ENCODE measurements at places on chromosomes 2 and 18.

DNA sequence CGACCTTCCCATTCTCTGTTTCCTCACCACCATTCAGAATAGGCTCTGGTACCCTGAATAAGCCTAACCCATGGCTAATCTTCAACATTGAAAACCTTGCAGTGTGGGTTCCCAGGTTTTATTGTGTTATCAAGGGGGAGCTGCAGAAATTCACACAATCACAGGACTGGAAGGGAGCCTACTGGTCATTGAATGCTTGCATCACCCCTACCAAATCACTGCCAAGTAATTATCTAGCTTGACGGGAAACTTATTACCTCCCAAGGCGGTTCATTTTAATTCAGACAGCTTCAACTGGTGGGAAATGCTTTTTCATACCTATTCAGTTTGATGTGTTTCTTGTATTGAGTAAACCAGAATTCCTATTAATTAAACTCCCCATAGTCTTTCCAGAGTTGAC is 33.6 kb upstream of the EFEMP1 start:
- no peak overlapping the region for H3K27ac ChIP-seq
- H3K36me3 ChIP-seq, result no peaks in the 10 kb centered on the region
- no peak for DNase-seq
- H3K4me3 ChIP-seq, result no peak overlapping the region
- H3K27me3 ChIP-seq, result no peaks in the 10 kb centered on the region
- H3K4me1 ChIP-seq, result no peaks in the 10 kb centered on the region

DNA sequence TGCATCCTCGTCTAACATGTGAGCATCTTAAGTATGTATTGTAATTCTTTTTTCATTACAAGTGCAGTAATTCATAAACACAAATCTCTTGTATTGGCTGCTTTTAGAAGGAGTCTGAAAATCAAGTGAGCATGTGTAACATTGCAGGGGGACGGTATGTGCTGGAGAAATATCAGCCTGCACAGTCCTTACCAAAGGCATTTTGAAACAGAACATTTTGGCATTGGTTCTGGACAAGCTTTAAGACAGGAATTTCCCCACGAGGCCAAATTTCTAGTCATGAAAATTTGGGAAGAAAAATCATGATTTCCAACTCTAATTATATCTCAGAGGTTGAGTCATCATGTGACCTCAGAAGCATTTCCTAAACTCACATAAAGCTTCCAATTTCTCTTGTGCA is 24.7 kb upstream of the NRP2 start:
- H3K36me3 ChIP-seq, result no peaks in the 10 kb centered on the region
- DNase-seq, result no peak
- no peak overlapping the region for H3K27ac ChIP-seq
- no peak overlapping the region for H3K4me3 ChIP-seq
- peaks cover 10% of the 10 kb centered on the region for H3K4me1 ChIP-seq

DNA sequence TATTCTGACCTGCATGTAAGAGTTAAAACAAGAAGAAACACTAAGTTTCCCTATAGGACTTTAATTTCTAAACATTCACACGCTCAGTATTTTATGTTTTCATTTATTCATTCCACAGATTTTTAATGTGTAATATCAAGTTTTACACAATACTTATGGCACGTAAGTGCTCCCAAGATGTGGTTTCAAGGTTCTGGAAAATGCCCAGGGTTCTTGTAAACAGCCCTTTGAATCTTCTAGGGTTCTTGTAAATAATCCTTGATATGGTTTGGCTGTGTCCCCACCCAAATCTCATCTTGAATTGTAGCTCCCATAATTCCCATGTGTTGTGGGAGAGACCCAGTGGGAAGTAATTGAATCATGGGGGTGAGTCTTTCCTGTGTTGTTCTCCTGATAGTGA is 383.0 kb downstream of the TXNL1 start:
- DNase-seq, result no peak
- H3K36me3 ChIP-seq, result no peaks in the 10 kb centered on the region
- no peak overlapping the region for H3K4me3 ChIP-seq
- H3K27me3 ChIP-seq, result no peaks in the 10 kb centered on the region
- H3K4me1 ChIP-seq, result no peaks in the 10 kb centered on the region

DNA sequence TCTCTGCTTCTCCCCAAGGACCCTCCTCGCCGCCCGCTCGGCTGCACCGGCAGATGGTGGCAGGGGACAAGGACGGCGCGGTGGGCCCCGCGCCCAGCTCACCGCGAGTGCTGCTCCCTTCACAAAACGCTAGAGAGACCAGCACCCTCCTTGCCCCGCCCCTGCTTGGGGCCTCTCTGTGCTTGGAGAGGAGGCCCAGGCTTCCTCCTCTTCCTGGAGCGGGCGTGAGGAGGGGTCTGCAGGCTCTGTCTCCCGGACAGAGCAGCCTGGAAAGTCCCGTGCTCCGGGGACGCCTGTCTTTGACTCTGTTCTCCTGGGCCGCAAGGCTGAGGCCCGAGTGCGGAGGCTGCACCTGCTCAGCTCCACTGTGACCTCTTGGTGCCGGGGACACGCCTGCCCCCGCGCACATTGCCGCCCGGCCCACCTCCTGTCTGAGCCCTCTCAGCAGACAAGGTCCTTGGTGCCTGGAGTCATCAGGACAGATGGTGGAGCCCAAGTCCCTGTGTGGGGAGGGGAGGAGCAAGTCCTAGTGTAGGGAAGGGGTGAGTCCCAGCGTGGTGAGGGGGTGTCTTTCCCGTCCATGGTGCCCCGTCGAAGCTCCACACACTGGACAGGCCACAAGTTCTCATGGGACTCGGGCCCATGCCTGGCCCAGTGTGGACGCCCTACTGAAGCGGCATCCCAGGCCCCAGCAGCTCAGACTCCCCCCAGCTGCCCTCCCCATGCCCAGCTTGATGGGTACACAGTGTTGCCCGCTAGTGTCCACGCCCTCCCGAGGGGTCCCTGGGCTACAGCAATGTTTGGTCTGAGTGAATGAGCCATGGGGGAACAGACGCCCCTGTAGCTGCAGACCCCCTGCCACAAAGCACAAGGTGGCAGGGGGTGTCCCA is 33.8 kb downstream of the RTP5 start:
- no peak overlapping the region for H3K4me3 ChIP-seq
- H3K36me3 ChIP-seq, result peaks cover 2% of the 10 kb centered on the region
- no peak for DNase-seq

GRCh38 chr2:19178175-19178574 is 180.2 kb downstream of the OSR1 start:
- H3K4me1 ChIP-seq, result no peaks in the 10 kb centered on the region
- H3K27ac ChIP-seq, result no peak overlapping the region
- no peaks in the 10 kb centered on the region for H3K27me3 ChIP-seq
- H3K36me3 ChIP-seq, result no peaks in the 10 kb centered on the region
- no peak overlapping the region for H3K4me3 ChIP-seq

- no peaks in the 10 kb centered on the region for H3K27me3 ChIP-seq
- DNase-seq, result no peak
- no peak overlapping the region for H3K4me3 ChIP-seq
- H3K27ac ChIP-seq, result no peak overlapping the region
- no peaks in the 10 kb centered on the region for H3K36me3 ChIP-seq
- no peaks in the 10 kb centered on the region for H3K4me1 ChIP-seq
These were observed 309.5 kb downstream of the SATB2 start for GRCh38 chr2:199148076-199148845.

DNA sequence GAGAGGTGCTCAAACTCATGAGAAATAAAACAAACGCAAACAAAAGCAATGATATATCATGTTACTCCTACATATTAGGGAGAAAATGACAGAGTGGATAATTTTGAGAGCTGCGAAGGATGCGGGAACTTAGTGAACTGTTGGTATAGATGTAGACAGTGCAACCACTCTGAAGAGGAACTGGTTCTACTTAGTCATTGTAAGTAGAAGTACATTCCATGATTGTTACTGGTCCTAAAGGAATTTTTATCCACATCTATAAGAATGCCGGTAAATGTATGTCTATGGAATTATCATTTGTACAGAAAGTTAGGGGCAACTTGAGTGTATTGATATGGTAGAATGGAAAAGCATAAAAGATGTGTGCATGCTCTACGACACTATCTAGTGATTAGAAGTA is 1238.4 kb downstream of the LRP1B start:
- H3K27me3 ChIP-seq, result no peaks in the 10 kb centered on the region
- H3K4me1 ChIP-seq, result no peaks in the 10 kb centered on the region
- H3K4me3 ChIP-seq, result no peak overlapping the region

- DNase-seq, result no peak
- no peak overlapping the region for H3K4me3 ChIP-seq
- no peaks in the 10 kb centered on the region for H3K4me1 ChIP-seq
- no peak overlapping the region for H3K27ac ChIP-seq
- no peaks in the 10 kb centered on the region for H3K27me3 ChIP-seq
- H3K36me3 ChIP-seq, result no peaks in the 10 kb centered on the region
These were observed 43.3 kb downstream of the FER1L5 start for GRCh38 chr2:96685577-96686459.

- peak overlapping the region; percentile 58 for H3K27ac ChIP-seq
- H3K4me3 ChIP-seq, result peak overlapping the region; percentile 58
- no peaks in the 10 kb centered on the region for H3K36me3 ChIP-seq
- no peak for DNase-seq
- peaks cover 88% of the 10 kb centered on the region for H3K4me1 ChIP-seq
- no peaks in the 10 kb centered on the region for H3K27me3 ChIP-seq
These were observed 5.9 kb downstream of the NFATC1 start for GRCh38 chr18:79401494-79402208.

- peak overlapping the region; percentile 44 for H3K27ac ChIP-seq
- peaks cover 34% of the 10 kb centered on the region for H3K4me1 ChIP-seq
- H3K4me3 ChIP-seq, result no peak overlapping the region
- no peak for DNase-seq
- H3K27me3 ChIP-seq, result no peaks in the 10 kb centered on the region
- H3K36me3 ChIP-seq, result peaks cover 3% of the 10 kb centered on the region
These were observed 30.6 kb downstream of the MAPRE2 start for GRCh38 chr18:35071819-35072247.

DNA sequence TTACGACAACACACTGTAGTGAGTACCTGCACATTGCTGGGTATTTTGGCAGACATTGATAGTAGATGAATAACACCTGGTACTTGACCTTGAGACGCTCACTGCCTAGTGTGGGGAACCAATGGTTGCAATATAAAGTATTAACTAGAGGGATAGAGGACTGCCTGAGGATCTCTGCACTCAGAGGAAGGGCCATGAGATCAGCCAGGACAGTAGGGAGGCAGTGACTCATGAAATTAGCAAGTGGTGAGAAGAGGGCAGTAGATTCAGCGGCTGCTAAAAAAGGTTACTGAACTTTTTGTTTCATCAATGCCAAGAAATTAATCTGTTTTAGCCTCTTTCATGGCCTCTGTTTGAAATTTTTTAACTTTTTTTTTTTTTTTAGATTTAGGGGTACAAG is 250.8 kb upstream of the TCF4 start:
- H3K4me1 ChIP-seq, result no peaks in the 10 kb centered on the region
- H3K27ac ChIP-seq, result no peak overlapping the region
- DNase-seq, result no peak
- H3K36me3 ChIP-seq, result no peaks in the 10 kb centered on the region
- H3K27me3 ChIP-seq, result no peaks in the 10 kb centered on the region

DNA sequence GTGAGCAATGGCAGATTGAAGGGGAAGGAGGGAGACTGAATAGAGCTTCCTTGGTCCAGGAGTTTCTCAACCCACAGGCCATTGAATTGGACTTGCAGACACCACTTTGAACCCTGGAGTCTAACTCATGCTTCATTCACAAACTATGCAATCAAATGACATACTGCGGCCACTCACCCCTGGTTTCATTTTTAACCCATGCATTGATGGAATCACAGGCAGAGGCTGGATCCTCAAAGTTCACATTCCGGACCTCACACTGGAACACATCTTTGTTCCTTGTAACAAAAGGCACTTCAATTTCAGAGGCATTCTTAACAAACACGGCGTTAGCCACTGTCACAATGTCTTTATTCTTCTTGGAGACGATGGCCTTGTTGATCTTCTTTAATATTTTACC is 40.7 kb downstream of the MRPL44 start:
- no peak for DNase-seq
- no peak overlapping the region for H3K4me3 ChIP-seq
- no peaks in the 10 kb centered on the region for H3K4me1 ChIP-seq
- no peaks in the 10 kb centered on the region for H3K27me3 ChIP-seq

DNA sequence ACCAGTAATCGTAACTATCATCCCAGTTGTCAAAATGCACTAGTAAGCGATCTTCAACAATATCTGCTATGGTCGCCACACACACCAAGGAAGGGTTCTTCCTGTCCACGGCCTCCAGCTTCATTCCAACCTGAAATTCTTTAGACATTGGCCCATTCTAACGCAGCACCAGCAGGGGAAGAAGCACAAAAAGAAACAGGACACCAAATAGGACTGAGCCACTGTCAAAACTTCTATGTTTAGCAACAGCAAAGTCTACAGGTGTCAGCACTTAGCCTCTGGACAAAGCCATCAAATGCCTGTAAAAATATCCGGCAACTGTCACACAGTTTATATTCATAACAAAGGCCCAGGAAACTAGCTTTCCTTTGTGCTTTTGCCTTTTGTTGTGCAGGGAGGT is 175.0 kb downstream of the L3MBTL4 start:
- H3K36me3 ChIP-seq, result peaks cover 8% of the 10 kb centered on the region
- H3K27me3 ChIP-seq, result no peaks in the 10 kb centered on the region
- DNase-seq, result no peak
- H3K27ac ChIP-seq, result no peak overlapping the region

DNA sequence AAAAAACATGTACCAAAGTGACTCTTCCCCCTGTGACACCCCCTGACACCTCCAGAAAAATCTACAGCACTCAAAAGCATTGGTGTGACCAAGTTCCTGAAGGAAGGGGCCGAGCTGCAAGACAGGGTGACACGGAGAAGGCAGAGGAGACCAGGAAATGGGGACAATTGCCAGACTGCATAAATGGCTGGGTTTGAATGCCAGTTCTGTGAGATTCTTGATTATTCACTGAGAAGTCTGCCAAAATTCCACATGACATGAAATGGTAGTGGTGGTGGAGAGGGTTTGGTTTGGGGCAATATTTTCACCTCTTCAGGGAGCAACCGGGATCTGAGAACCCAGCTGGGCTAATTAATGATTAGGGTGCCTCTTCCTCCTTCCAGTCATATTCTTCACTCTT is 178.5 kb downstream of the ARL4C start:
- no peaks in the 10 kb centered on the region for H3K36me3 ChIP-seq
- no peak for DNase-seq
- no peak overlapping the region for H3K4me3 ChIP-seq
- peaks cover 2% of the 10 kb centered on the region for H3K4me1 ChIP-seq

GRCh38 chr2:216170076-216170763 is 61.1 kb downstream of the XRCC5 start:
- no peak overlapping the region for H3K27ac ChIP-seq
- peak; percentile 31 for DNase-seq
- no peak overlapping the region for H3K4me3 ChIP-seq
- peaks cover 84% of the 10 kb centered on the region for H3K36me3 ChIP-seq
- no peaks in the 10 kb centered on the region for H3K4me1 ChIP-seq

- peak; percentile 52 for DNase-seq
- H3K27me3 ChIP-seq, result no peaks in the 10 kb centered on the region
- H3K4me3 ChIP-seq, result peak overlapping the region; percentile 72
- peaks cover 84% of the 10 kb centered on the region for H3K4me1 ChIP-seq
- peaks cover 5% of the 10 kb centered on the region for H3K36me3 ChIP-seq
These were observed 1.0 kb downstream of the PLEK start for GRCh38 chr2:68366083-68366560.

- H3K27ac ChIP-seq, result no peak overlapping the region
- H3K27me3 ChIP-seq, result no peaks in the 10 kb centered on the region
- no peak for DNase-seq
- H3K4me3 ChIP-seq, result no peak overlapping the region
- H3K4me1 ChIP-seq, result peaks cover 13% of the 10 kb centered on the region
These were observed 56.3 kb upstream of the FZD5 start for GRCh38 chr2:207825978-207826377.

- H3K27ac ChIP-seq, result no peak overlapping the region
- peak; percentile 10 for DNase-seq
- peaks cover 36% of the 10 kb centered on the region for H3K36me3 ChIP-seq
- no peaks in the 10 kb centered on the region for H3K27me3 ChIP-seq
These were observed 56.1 kb downstream of the FARP2 start for GRCh38 chr2:241412144-241412543.

Data from common myeloid progenitor, CD34-positive (primary cell).